Metanephros (tissue), 2 donors: ENCODE measurements at places on chromosomes 13 and 19. TPM values are rescaled to one million over a fixed set of nuclear protein-coding genes. Genes with fewer than 3 reads are reported as not detected.

SPTBN4 gene
- total RNA-seq = 2.9 TPM

APOC1 gene
- total RNA-seq = 3.5 TPM

CERS1 gene
- 6.8 TPM for total RNA-seq

KATNAL1 gene
- total RNA-seq = 14.1 TPM

ZNF823 gene
- total RNA-seq = 15.2 TPM

PSG7 gene
- total RNA-seq = not detected

ZNF808 gene
- total RNA-seq = 29.7 TPM

SOX1 gene
- total RNA-seq = not detected

RFPL4AL1 gene
- 0.41 TPM for total RNA-seq
